ENCODE measurements at places on chromosomes 4 and X.

DNA sequence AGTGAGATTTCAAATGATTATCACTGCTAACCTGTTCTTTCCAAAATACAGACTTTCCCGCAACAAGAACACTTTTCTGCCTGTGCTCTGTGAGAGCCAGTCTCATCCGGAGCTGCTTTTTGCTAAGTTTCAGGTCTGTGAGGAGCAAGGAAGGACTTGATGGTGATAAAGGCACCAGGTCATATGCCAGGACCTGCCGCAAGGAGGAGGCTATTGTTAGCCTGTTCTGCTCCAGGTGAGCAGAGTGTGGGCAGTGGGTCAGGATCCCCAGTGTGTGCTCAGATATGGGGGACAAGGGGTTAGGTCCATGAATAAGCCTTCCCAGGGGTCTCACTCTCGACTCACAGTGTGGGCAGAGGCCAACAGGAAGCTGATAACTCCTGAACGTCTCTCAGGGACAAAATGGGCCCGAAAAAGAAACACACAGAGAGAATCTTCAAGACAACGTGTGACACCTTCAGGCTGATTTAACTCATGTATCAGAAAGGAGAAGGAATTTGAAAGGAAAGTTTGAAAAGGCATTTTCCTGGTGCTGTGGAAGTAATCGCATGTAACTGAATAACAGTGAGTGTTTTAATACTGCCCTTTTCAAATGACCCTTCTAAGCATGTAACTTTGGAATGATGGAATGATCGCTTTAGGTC lies 57.7 kb upstream of the PDLIM3 start:
- no peak for DNase-seq

DNA sequence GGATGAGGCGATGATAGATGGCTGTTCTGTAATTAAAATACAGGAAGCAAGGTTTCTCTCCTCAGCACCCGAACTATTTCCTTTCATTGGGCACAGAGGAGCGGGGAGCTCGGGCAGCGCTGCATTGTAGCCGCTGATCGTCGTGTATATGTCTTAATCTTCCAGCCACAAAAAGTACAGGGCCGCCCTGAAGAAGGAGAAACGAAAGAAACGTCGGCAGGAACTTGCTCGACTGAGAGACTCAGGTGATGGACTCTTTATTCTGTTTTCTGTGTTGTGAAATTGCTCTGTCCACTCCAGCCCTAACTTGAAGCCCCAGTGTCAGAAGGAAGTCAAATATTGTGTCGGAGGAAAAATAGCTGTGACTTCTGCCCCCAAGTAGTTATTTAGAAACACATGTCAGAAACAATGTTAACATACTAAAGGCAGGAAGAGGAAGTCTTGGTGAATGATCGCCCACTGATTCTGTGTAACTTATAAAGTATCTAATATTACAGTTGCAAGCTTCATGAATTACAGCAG lies 546 bp downstream of the ZRSR2 start:
- DNase-seq = no peak

- DNase-seq = no peak
Observed at GRCh38 chr4:158714937-158715336, 8.3 kb downstream of the PPID start.

- DNase-seq = no peak
Observed at GRCh38 chrX:38656350-38656915, 95.1 kb downstream of the TSPAN7 start.

DNA sequence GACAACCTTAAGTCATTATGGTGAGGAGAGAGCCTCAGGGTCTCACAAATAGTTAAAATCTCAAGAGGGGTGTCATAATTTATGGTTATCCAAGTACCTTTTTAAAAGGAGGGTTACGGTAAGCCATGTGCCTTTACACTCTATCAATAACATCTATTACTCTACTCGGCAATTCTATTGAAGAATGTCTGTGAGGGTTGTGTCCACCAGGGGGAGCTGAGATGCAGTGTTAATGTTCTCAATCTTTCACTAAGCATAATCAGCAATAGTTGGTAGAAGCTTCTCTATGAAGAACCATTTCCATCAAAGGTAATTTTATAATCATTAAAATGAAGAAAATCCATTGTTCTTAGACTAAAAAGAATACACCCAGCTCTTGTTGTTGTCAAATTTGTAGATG lies 457.4 kb downstream of the CENPC start:
- no peak for DNase-seq

DNA sequence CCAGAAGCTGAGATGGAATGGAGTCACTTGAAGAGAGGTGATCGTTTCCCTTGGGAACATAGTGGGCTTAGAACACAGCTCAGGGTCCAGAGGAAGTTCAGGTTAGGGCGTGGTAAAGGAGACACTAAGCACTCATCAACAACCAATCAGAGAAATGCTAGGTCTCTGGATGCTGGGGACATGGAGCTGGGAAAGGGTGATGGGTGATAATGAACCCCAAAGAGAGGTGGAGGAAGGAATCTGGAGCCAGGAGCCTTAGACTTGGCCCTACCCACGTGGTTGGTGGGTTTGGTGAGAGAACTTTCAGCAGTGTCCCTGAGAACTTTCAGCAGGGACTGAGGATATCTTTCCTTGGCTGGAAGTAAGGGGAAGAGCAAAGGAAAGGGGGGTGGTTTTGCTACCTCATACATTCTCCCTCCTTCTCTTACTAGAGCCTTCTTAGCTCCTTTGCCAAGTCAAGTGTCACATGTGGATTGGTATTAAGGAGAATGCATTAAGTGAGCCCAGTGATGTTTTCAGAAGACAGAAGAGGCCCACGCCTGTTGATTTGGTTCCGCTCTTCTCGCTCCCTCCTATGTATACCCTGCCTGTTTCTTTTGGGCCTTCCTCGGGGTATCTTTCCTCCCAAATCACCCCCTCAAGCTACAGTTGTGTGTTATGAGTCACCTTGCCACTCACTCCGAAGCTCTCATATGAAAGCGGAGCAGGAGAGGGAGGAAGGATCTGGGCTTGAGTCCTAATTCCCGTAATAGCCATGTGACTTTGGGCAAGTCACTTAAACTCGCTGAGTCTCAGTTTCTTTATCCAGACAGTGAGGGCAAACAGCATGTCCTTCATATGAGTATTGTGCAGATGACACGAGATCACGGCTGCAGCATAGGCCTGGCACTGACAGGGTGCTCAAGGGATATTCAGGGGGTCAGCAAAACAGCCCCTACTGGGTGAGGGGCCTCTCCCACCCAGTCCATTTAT lies 63.1 kb downstream of the TSC22D3 start:
- no peak for DNase-seq
